ENCODE measurements at places on chromosomes 2 and 18.

DNA sequence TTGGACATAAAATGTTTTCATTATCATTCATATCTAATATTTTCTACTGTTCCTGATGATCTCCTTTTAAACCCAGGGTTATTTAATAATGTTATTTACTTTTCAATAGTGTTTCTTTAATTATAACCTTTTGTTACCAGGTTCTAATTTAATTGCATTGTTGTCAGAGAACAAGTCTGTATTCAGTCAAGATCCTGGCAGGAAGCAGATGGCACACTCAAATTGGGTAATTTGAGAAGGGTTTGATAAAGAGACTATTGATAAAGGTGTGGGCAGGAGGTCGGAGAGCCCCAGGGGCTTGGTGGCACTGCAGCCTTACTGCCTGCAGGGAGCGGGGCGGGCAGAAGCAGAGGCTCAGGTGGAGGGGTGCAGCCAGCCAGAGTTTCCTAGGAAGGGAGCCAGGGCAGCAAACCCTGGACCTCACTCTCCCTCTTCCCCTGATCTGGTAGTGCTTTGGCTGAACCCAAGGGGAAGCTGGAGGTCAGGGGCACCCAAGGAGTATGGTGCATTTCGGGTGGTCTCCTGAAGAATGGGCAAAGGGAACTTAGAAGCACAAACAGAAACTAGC is 2.3 kb upstream of the KIF1A start:
- DNase-seq: no peak

- no peak for DNase-seq
These were observed 531.4 kb downstream of the TMEM182 start for GRCh38 chr2:103293067-103293741.

GRCh38 chr2:200264631-200265030 is 41.9 kb upstream of the SPATS2L start:
- no peak for DNase-seq

DNA sequence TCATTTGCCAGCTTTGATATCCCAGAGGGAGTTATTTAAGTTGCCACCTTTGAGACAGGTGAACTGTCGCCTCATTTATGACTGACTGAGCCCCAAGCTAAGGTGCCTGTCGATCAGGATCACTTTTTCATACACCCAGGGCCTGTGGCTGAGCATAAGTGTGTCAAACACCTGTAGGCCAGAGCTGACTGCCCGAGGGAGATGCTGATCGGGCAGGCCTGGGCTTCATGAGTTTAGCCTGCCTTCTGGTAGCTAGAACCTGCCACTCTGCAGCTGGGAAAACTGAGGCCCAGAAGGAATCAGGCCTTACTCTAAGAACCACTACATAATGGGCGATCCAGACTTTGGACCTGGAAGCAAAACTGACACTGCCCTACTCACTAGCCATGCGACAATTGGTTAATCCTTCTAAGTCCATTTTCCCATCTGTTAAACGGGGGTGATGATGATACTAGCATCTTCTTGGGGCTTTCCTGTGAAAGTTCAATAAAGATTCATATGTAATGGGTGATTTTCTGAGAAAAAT is 188.7 kb upstream of the GLI2 start:
- no peak for DNase-seq

- DNase-seq: no peak
These were observed 584.7 kb upstream of the SETBP1 start for GRCh38 chr18:44096016-44096415.

DNA sequence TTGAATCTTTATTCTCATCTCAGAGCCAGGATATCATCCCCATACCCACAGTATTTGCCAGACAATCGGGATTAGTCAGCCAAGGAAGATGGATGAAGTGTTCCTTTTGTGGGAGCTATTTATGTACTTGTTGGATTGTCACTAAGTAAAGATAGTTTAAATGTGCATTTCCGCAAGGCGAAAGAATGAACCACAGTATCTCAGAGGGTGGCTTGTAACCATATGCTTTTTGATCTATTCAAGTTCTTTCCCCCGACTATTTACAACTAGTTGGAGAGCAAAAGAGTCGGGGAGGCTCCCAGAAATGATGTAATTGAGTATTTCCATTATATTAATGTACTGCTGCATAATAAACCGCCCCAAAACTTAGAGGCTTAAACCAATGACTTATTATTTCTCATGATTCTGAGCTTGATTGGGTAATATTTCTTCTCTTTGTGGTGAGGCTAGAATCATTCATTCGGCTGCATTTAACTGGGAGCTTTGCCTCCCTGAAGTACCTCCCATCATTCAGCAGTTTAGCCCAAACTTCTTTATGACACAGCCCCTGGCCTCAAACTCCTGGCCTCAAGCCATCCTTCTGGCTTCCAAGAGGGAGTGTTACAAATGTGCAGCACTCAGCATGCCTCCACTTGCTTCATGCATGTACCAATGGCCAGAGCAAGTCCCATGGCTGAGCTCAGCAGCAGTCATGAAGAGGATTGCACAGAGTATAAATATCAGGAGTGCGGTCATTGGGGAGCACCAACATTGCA is 423.7 kb downstream of the METTL4 start:
- peak; percentile 90 for DNase-seq

DNA sequence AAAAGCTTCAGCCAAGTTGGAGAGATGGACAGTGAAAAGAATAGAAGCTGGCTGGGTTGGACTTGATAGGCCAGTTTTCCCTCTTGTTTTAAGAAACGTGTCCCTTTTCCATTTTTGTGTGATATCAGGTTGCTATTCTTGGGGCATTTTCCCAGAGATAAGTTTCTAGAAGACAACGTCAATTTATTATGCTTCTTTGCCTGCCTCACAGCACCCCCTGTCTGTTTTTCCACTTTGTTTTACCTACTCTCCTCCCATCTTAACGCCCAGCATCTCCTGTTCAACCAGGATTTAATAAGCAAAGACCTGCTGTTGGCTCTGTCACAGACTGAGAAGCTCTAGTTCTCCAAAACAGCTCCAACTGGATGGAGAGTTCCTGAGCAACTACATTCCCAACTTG is 317.8 kb upstream of the ZNF521 start:
- no peak for DNase-seq

DNA sequence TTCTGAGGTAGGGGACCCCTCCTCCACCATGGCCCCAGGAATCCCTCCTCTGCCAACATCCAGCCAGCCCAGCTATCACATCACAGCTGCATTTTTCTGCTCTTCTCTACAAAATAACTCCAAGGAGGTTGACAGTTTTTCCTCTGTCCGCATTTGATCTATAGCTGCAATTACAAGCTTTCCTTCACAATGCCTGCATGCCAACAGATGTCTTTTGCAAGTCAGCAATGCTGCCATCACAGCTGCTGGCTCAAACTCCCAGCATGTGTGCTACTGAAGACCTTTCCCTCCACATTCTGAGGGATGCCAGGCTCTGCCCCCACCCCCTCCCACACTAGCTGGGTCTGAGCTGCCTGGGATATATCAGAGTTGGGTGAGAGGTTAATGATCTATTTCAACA is 51.7 kb downstream of the MCFD2 start:
- DNase-seq: peak; percentile 34

DNA sequence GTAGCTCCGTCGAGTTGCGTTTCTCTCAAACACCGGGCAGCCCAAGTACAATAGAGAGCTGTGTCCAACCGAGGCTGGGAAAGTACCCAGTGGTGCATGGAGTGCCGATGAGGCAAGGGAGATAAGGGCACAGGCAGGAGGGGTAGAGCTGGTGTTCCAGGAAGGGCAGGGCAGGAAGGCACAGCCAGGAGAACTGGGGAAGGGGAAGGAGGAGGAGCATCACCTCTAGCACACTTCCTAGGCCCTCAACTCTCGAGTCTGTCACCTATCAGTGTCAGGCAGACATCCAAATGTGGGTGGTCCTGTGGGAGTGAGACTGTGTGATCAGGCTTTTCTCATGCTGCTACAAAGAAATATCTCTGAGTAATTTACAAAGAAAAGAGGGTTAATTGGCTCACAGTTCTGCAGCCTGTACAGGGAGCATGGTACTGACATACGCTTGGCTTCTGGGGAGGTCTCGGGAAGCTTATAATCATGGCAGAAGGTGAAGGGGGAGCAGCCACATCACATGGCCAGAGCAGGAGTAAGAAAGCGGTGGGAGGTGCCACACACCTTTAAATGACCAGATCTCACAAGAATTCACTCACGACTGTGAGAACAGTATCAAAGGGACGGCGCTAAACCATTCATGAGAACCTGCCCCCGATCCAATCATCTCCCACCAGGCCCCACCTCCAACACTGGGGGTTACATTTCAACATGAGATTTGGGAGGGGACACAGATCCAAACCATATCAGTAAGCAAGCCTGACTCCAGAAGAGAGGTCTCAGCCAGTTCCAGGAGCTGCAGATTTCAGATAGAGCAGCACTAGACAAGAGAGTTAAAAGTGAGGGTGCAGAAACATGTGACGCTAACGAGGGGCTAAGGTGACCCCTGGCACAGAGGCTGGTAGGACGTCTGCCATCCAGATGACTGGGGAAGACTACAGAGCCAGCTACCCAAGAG is 75.7 kb downstream of the MBOAT2 start:
- DNase-seq: no peak

DNA sequence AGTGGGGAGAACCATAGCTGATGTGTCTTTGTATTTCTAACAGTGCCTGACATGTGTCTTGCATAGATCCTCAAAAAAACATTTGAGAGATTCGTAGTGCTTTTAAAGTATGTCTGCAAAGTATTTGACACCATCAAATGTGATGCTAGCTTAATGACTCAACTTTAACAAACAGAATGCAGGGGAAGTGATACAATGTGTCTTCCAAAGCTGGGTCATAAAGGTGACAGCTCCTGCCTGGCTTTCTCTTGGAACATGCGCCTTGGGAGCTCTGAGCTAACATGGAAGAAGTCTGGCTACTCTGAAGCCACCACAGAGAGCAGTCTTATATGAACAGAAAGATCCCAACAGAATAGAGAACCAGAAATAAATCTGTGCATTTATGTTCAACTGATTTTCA is 78.2 kb downstream of the C1D start:
- DNase-seq: no peak

GRCh38 chr2:138452324-138452723 is 49.2 kb upstream of the SPOPL start:
- no peak for DNase-seq

- no peak for DNase-seq
These were observed 387.0 kb downstream of the MTX2 start for GRCh38 chr2:176656038-176656775.

- peak; percentile 18 for DNase-seq
These were observed 183.4 kb downstream of the MYO3B start for GRCh38 chr2:170361090-170361936.

- no peak for DNase-seq
These were observed 18.7 kb downstream of the ITPRID2 start for GRCh38 chr2:181910028-181910831.

GRCh38 chr18:27862041-27862682 is 314.8 kb downstream of the CDH2 start:
- DNase-seq: no peak

DNA sequence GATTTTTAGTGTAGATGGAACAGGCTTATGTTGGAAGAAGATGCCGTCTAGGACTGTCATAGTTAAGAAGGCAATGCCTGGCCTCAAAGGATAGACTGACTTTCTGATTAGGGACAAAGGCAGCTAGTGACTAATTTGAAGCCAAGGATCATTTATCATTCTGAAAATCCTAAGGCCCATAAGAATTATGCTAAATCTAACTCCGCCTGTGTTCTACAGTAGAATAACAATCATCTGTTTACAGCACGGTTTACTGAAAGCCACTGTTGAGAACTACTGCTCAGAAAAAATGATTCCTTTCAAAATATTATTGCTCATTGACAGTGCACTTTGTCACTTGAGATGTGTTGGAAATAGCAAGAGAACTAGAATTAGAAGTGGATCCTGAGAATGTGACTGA is 44.5 kb downstream of the BABAM2 start:
- DNase-seq: no peak

- DNase-seq: no peak
These were observed 99.6 kb downstream of the KCNF1 start for GRCh38 chr2:11011359-11011758.

DNA sequence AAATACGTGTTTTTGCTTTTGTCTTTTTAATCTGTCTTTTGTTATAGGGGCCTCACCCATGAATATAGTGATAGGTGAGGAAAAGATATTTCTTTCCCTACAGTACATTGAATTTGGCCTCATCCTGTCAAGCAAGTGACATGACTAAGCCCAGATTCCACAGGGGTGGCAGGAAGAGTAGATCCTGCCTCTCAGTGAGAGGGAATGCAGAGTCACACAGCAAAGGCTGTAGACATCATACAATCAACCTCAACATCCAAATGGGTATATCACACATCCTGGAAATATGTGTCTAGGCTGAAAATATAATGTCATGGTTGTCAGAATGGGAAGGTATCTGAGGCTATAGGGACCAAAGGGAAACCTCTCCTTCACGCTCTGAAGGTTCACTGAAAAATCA is 269.6 kb downstream of the CDH20 start:
- no peak for DNase-seq

- no peak for DNase-seq
These were observed 28.0 kb upstream of the INHBB start for GRCh38 chr2:120317916-120318315.

DNA sequence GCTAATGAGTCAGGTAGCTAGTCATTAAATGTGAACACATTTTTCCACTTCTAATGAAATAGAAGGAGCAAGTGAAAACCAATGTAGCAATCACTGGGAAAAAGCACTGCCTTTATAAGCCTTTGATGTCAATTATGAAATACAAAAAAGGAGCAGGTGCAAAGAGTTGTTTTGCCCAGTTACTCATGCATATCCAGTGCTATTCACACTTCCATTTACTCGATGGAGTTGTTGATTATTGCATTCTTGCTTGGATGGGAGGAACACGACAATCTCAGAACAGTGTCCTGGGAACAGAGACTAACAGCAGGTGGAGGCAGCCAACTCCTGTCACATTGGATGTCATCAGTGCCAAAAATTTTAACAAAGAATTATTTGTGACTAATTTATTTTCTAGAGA is 372.5 kb downstream of the CBLN2 start:
- DNase-seq: no peak

GRCh38 chr2:65458999-65459398 is 26.6 kb upstream of the SPRED2 start:
- DNase-seq: no peak

- DNase-seq: no peak
These were observed 240.5 kb downstream of the AGPS start for GRCh38 chr2:177633111-177633510.

DNA sequence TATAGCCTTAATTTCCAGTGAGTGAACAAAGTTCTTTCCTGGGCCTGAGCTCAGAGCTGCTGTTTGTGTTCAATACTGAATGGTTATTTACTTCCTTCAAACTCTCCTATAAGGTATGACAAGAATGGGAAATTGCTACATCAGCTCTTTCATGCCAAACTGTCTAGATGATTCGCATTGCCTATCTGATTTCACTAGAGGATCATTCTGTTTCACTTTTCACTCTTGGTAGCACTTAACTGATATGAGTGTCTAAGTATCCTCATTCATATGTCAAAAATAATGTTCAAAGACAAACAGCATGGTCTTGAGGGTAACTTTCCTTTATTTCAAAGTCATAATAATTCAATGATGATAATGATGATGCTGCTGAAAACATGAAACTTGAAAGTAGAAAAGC is 32.9 kb upstream of the SCG2 start:
- DNase-seq: peak; percentile 41

GRCh38 chr2:206971805-206972204 is 32.5 kb downstream of the CPO start:
- DNase-seq: peak; percentile 56

- DNase-seq: no peak
These were observed 41.1 kb downstream of the LANCL1 start for GRCh38 chr2:210435439-210435838.

All from fibroblast of skin of left quadriceps (primary cell).